Fibroblast of skin of back (primary cell): ENCODE measurements at places on chromosomes 5 and 9.

GRCh38 chr5:160937570-160937969 lies 85.6 kb upstream of the ATP10B start:
- no peak for DNase-seq

GRCh38 chr5:90326995-90327394 lies 82.6 kb downstream of the CETN3 start:
- no peak for DNase-seq

DNA sequence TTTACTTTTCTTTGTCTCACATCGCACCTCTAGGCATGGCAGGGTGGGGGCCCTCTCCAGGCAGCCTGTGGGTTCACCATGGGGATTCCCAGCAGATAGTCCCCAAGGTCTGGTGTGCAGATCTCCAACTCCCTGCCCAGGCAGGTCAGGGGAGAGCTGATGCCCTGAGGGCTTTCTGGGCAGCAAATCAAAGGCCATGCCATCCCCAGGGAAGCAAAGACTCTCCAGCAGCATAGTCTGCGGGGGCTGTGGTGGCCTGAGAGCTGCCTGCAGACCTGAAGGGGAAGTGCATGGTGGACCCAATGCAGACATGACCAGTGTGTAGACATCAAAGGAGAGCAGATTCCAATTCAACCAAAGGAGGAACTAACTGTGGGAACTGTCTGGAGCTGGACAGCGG lies 7.7 kb downstream of the NEURL1B start:
- no peak for DNase-seq

GRCh38 chr9:91775011-91775707 lies 174.9 kb downstream of the ROR2 start:
- peak; percentile 55 for DNase-seq

DNA sequence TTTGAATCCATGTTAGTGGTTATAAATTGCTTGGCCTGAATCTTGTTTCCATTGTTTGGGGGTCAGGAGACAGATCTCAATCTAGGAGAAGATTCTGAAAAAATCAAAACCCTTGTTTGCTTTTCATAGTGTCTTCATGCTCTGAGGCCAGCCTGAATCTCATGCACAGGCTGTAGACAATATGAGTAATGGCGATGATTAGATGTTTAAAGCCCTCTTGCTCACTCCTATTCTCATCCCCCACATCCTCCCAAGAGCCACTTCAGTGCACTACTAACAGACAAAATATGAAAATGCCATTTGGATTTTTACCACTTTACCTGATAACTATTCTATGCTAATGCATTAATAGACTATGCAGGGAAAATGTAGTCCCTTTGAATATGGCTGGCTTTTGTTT lies 129.4 kb downstream of the NUDT12 start:
- peak; percentile 79 for DNase-seq

GRCh38 chr5:63240063-63240755 lies 661.6 kb downstream of the LRRC70 start:
- DNase-seq: no peak

- peak; percentile 86 for DNase-seq
Measured at GRCh38 chr5:158406884-158407823, 548.2 kb upstream of the CLINT1 start.

DNA sequence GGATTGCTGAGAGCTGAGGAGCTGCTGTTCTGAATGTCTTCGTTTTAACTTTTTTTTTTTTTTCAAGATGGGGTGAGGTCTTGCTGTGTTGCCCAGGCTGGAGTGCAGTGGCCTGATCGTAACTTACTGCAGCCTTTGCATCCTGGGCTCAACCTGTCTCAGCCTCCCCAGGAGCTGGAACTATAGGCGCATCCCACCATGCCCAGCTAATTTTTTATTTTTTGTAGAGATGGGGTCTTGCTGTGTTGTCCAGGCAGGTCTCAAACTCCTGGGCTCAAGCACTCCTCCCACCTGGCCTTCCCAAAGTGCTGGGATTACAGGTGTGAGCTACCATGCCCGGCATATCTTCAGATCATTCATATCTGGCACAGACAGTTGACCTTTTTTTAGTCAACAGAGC lies 46.5 kb downstream of the TRIO start:
- DNase-seq: no peak

DNA sequence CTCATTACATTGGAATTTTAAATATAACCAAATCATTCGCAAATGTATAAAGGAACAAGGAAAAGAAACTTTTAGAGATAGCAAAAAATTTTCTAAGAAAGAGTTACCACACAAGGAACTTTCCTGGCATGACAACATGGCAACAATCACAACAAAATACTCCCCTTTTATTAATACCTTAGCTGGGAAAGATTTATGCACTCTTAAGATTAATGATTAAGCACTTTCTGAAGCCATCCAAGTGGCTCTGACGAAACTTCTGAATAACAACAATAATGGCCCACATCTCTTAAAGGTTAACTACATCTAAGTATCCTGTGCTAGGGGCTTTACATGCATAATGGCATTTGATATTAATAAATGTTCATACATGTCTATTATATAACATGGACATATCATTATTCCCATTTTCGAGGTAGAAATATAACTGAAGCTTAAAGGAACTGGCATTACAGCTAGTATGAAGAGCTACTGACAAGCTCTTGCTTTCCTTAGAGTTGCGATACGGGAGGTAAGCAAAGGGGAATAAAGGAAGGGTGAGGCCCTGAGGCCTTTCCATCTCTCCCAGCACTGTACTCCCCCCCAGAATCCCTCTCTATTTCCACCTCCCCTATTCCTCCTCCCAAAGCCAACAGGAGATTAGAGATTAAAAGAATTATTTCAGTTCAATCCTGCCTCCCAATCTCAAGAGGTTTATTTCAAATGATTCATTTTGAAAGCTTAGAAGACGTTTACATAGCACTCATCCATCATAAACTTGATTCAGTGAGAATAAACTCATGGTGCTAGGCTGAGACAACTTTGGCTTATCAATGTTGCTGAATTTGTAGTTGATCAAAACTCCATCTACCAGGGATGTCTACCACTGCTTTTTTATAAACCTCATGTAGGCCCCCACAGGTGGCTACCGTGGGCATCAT lies 9.6 kb downstream of the MTMR12 start:
- no peak for DNase-seq

DNA sequence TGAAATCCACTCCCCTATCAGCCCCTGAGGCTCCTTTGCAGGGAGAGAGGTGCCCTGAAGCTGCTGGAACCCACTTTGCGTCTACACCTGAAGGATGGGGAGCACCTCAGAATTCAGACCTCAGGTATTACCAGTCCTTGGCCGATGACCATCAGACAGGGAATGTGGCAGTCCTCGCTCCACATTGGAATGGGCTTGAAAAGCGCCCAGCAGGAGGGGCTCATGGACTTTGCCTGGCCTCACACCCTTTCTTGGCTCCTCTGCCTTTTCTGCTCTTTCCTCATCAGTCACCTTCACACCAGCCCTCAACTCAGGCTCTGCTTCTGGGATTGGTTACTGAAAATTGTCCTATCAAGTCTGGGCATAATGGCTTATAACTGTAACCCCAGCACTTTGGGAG lies 83.9 kb downstream of the BARX1 start:
- no peak for DNase-seq

DNA sequence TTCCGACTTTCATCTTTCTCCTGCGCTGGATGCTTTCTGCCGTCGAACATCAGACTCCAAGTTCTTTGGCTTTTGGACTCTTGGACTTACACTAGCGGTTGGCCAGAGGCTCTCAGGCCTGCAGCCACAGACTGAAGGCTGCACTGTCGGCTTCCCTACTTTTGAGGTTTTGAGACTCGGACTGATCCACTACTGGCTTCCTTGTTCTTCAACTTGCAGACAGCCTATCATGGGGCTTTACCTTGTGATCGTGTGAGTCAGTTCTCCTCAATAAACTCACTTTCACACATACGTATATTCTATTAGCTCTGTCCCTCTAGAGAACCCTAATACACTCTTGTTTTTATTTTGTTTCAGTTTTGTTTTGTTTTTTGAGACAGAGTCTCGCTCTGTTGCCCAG lies 10.3 kb downstream of the FKBP15 start:
- DNase-seq: no peak

- DNase-seq: peak; percentile 74
Measured at GRCh38 chr9:79104216-79104615, 467.5 kb upstream of the TLE4 start.

- DNase-seq: no peak
Measured at GRCh38 chr5:39816866-39817265, 392.1 kb upstream of the DAB2 start.

GRCh38 chr9:111427186-111427585 lies 57.0 kb downstream of the ECPAS start:
- DNase-seq: peak; percentile 82
